Activated CD4-positive, alpha-beta T cell treated with anti-CD3 and anti-CD28 coated beads, Interleukin-2, amount 10 ng/mL, durations not matched to agents 7 days and 5 days (primary cell): ENCODE measurements at places on chromosomes 11 and 22. TPM values are rescaled to one million over a fixed set of nuclear protein-coding genes. Genes with fewer than 3 reads are reported as not detected.
A peak's percentile ranks its signal among the peaks of the same experiment; 100 is the strongest.

- DNase-seq, result no peak
Measured at GRCh38 chr11:60910281-60910687, 3.7 kb upstream of the TMEM109 start.

The CD82 gene
- 128 TPM for total RNA-seq

- DNase-seq, result no peak
Measured at GRCh38 chr11:93407777-93408401, 77.3 kb downstream of the DEUP1 start.

- no peak for DNase-seq
Measured at GRCh38 chr11:1253103-1253485, 30.2 kb downstream of the MUC5B start.

- no peak for DNase-seq
Measured at GRCh38 chr11:85974122-85974521, 94.8 kb downstream of the PICALM start.

The RIBC2 gene
- total RNA-seq, result 7.0 TPM

- no peak for DNase-seq
Measured at GRCh38 chr22:20758688-20759087, 15.2 kb upstream of the SERPIND1 start.

DNA sequence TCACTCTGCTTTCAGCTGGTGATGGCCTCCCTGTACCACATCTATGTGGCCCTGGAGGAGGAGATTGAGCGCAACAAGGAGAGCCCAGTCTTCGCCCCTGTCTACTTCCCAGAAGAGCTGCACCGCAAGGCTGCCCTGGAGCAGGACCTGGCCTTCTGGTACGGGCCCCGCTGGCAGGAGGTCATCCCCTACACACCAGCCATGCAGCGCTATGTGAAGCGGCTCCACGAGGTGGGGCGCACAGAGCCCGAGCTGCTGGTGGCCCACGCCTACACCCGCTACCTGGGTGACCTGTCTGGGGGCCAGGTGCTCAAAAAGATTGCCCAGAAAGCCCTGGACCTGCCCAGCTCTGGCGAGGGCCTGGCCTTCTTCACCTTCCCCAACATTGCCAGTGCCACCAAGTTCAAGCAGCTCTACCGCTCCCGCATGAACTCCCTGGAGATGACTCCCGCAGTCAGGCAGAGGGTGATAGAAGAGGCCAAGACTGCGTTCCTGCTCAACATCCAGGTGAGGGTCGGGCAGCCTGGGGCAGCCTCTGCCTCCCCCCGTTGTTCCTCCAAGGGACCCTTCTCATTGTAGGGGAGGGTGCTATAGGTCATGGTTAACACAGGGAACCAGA is 5.9 kb downstream of the HMOX1 start:
- DNase-seq, result no peak

The GLB1L2 gene
- 1.6 TPM for total RNA-seq

- DNase-seq, result no peak
Measured at GRCh38 chr11:114719562-114719961, 41.2 kb downstream of the NXPE2 start.

DNA sequence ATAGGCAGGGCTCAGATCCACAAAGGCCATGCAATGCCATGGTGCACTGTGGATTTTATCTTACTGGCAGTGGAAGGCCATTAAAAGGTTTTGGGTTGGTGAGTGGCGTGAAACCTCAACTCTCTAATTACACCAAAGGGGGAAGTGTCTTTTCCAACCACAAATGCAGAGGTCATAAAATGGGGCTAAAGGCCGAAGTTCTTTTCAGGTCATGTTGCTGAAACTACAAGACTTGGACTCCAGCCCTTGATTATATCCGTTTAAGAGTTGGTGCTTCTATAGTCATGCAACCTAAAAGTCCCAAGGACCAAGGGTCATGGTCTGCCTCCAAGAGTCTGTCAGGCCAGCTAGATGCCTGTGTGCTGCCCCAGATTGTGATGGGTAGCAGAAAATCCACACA is 434.3 kb downstream of the RAB38 start:
- no peak for DNase-seq

- peak; percentile 79 for DNase-seq
Measured at GRCh38 chr11:124746621-124747243, 5.3 kb downstream of the VSIG2 start.

DNA sequence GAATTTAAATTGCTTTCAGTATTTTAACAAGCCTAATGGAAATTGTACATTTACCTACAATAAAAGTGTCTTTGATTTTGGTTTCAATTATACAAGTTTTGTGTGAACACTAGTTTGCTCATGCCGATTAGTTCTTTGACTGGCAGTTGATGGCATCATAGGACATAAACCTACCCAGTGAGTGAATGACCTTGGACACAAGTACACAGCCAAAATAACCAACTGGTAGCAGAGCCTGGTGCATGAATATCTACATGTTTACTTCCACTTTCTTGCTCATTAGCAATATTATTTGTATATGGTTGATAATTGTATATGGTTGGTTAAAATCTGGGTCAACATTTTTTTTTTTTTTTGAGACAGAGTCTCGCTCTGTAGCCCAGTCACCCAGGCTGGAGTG is 37.8 kb downstream of the STIM1 start:
- DNase-seq, result no peak

The CRACR2B gene
- total RNA-seq, result 8.1 TPM

GRCh38 chr22:24030186-24030702 is 19.1 kb downstream of the CABIN1 start:
- no peak for DNase-seq

DNA sequence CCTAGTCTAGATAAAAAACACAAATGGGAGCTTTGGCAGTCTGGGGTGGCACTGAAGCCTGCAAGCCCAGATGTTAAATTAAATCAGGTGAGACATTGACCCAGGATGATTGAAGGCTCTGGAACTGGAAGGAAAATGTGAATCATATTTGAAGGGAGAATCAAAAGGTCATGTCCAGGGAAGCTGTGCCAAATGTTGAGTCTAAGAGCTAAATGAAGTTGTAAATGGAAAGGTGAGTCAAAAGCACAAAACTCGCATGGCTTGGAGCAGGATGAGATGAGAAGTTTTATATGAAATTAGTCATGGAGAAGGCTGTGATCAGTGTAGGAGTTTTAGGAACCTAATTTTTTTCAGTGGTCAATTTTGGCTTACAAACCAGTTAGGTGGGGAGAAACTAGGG is 301.1 kb downstream of the BLID start:
- no peak for DNase-seq

GRCh38 chr11:114085965-114086793 is 26.7 kb downstream of the ZBTB16 start:
- DNase-seq, result no peak

GRCh38 chr22:29343313-29343805 is 27.9 kb upstream of the RASL10A start:
- DNase-seq, result no peak

The LRRN4CL gene
- 0.17 TPM for total RNA-seq

The LINC01488 gene
- not detected for total RNA-seq

GRCh38 chr11:130908061-130908460 is 8.2 kb downstream of the SNX19 start:
- no peak for DNase-seq

The STX5 gene
- total RNA-seq, result 41.0 TPM

The NAALAD2 gene
- not detected for total RNA-seq

The MMP3 gene
- total RNA-seq, result not detected

- no peak for DNase-seq
Measured at GRCh38 chr11:13963949-13964770, 1.6 kb downstream of the SPON1 start.

GRCh38 chr11:134070342-134070845 is 1.5 kb downstream of the JAM3 start:
- DNase-seq, result no peak

The PIWIL4 gene
- 0.55 TPM for total RNA-seq

The RASL10A gene
- 0.37 TPM for total RNA-seq

The AAMDC gene
- total RNA-seq, result 9.8 TPM

GRCh38 chr11:123258877-123259276 is 63.8 kb upstream of the CLMP start:
- DNase-seq, result no peak

The TPBGL gene
- total RNA-seq, result 0.06 TPM

The CDKN1C gene
- 0.29 TPM for total RNA-seq

The MPEG1 gene
- not detected for total RNA-seq

- DNase-seq, result no peak
Measured at GRCh38 chr22:37660709-37661045, 2.2 kb downstream of the PDXP start.

The OR51I1 gene
- total RNA-seq, result not detected

The ATXN10 gene
- total RNA-seq, result 103 TPM
